ENCODE measurements at places on chromosomes 4 and X. TPM values are rescaled to one million over a fixed set of nuclear protein-coding genes. Genes with fewer than 3 reads are reported as not detected.

The USP26 gene
- total RNA-seq, result not detected

The CT45A1 gene
- total RNA-seq, result not detected

The RHOXF2 gene
- not detected for total RNA-seq

The RPL39 gene
- 1,492 TPM for total RNA-seq

DNA sequence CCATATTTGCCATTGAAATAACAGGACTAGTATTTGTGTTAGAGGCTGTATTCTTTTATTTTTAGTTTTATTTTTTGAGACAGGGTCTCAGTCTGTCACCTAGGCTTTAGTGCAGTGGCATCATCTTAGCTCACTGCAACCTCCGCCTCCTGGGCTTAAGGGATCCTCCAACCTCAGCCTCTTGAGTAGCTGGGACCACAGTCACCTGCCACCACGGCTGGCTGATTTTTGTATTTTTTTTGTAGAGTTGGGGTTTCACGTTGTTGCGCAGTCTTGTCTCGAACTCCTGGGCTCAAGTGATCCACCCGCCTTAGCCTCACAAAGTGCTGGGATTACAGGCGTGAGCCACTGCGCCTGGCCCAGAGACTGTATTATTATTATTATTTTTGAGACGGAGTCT is 15.3 kb downstream of the TMEM131L start:
- no peak for DNase-seq

DNA sequence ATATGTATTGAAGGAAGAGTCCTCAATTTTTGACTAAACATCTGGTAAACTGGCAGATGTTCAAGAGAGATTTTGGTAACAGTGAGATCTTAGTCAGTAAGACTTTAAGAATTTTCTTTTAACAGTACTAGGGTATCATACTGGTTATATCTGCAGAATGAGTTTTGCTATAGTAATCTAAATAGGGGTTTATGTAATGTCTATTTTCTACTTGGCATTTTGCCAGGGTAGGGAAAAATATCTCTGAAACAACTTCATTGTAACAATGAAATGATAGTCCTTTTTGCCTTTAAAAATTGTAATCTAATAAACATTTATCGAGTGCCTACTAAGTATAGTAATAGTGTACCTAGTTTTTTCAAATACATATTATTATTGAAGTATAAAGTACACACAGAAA is 32.1 kb downstream of the XK start:
- no peak for DNase-seq

DNA sequence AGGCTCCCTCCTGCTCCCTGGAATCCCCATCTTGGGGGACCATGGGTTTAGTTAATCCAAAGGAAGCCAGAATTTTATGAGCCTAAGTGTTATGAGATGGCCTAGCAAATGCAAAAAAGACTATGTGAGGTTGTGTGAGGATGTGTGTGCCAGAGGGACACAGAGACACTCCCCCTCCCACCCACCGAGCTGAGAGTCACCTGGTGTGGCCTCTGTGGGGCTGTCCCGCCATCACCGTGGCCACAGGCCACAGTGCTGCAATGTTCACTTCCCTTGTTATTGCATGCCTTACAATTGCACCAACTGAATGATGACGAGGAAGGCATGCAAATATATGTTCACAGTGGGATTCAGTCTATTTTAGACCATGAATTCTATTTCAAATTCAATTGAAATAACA is 601 bp upstream of the FGFBP2 start:
- DNase-seq, result no peak

DNA sequence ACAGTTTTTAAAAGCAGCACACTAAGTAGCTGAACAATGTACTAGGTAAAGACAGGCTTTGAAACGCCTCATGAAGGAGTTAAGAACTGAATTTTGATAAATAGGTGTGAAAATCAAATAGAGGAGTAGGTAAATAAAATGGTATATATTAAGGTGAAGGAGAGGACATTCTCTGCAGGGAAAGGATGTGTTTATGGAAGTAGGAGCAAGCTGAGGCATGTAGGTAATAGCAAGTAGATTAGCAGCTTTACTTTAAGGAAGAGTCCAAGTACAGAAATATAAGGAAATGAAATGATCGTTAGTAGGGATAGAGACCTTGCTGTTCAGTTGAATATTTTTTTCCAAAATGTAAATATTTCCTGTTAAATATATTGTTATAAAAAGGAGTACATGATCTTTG is 12.5 kb downstream of the METAP1 start:
- DNase-seq, result no peak

DNA sequence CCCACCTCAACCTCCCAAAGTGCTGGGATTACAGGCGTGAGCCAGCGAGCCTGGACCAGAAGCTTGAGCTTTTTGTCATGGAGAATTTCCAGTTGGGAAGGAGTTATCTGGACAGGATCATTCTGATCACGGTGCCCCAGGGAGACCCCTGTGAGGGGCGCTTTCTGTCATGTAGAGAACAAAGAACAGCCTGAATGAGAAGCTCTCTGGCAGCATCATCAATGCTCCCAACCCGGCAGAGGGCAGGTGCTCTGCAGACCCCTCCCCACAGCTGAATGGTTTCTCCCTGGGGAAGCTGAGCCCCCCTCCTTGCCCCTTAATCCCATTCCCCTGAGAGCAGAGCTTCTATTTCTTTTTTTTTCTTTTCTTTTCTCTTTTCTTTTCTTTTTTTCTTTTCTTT is 7.3 kb upstream of the CSF2RA start:
- DNase-seq, result no peak

GRCh38 chrX:22516893-22517292 is 244.2 kb downstream of the CBLL2 start:
- no peak for DNase-seq

- no peak for DNase-seq
Observed at GRCh38 chr4:141328560-141329173, 108.0 kb downstream of the ZNF330 start.

- DNase-seq, result peak; percentile 10
Observed at GRCh38 chr4:119299260-119299671, 22.7 kb downstream of the FABP2 start.

GRCh38 chr4:10625131-10625530 is 59.4 kb downstream of the CLNK start:
- no peak for DNase-seq
